ENCODE measurements at places on chromosomes 16 and 17.

- DNase-seq: no peak
Measured at GRCh38 chr17:43935926-43936261, 6.4 kb downstream of the PPY start.

GRCh38 chr16:27725236-27726000 is 175.5 kb downstream of the KATNIP start:
- DNase-seq: no peak

DNA sequence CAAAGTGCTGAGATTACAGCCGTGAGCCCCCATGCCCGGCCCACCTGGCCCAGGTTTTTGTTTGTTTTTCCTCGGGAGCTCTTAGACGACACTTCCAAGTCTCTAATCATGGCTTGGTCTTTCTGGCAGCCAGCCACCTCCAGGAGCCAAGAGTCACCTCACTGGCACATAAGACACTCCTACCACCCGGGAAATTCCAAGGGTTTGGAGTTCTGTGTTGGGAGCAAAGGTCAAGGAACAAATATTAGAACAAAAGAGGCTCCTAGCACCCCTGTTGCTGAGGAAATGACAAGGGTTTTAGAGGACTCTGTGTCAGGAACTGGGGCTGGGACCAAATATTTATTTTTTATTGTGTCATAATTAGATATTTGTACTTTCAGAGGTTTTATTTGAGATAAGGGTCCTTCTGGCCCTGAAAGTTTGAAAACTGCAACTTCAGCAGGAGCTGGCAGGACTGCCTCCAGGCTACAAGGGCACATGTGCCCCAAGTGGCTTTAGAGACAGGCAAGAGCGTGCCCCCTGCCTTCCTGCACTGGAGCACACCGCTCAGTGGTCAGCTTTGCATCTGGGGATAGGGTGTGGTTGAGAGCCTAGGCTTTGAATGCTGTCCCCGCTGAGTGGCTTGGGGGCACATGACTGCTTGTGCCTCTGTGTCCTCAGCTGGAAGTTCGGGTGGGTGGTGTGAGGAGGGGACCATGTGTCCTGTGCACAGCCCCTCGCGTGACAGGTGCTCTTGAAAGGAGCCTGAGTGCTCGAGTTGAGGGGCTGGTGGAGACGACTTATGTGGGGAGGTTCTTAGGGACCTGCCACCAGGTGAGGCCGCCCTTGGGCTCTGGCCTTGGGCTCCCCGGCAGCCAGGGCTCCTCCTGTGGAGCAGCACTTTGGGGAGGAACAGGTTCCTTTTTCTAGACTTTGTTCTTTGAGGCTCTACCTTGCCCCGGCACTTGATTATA is 29.7 kb downstream of the MGRN1 start:
- no peak for DNase-seq

DNA sequence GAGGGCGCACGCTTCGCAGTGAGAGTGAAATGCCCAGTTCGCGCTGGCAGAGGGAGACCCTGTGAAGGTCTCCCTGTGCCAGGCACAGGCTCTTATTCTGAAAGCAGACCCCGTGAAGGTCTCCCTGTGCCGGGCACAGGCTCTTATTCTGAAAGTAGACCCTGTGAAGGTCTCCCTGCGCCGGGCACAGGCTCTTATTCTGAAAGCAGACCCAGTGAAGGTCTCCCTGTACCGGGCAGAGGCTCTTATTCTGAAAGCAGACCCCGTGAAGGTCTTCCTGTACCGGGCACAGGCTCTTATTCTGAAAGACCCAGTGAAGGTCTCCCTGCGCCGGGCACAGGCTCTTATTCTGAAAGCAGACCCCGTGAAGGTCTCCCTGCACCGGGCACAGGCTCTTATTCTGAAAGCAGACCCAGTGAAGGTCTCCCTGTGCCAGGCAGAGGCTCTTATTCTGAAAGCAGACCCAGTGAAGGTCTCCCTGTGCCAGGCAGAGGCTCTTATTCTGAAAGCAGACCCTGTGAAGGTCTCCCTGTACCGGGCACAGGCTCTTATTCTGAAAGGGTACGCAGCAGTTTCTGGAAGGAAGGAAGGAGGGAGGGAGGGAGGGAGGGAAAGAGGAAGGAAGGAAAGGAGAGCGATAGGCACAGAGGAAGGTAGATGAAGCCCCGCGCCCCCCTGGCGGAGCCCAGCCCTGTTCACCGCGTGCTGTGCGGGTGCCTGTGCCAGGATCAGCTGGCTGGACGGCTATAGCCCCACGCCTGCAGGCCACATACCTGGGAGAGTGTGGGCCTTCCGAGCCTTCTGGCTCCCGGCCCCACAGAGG is 55.3 kb downstream of the WDR45B start:
- no peak for DNase-seq

Measured in NCI-H187 treated with DMSO at 0.1 percent for 48 hours (cell line).